Renal pelvis (tissue), 12 donors: ENCODE measurements at places on chromosomes 12 and 14.
A peak's percentile ranks its signal among the peaks of the same experiment; 100 is the strongest.

DNA sequence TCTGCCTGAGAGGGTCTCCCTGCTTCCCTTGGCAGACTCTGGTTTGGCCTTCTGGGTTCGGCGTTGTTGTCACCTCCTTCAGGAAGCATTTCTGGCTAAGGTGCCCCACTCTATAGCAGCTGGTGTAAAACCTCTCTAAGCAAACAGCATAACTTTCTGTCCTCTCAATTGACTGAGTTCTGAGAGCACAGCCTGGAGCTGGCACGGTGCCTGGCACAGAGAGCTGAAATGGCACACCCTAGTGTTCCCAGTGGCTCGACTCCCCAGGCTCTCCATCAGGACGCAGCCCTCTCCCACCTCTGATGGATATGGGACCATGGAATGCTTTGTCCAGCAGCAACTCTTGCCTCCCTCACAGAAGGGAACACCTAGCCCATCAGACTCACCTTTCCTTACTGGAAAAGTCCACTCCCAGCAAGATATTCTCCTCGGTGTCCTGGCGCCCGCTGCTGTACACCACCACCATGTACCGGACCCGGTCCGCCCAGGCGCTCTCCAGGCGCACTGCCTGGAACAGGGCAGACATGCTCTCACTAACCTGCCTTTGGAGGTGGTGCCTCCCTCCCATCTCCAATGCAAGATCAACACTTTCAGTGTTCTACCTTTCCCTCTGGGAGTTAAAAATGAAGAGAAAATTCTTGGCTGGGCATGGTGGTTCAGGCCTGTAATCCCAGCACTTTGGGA, 40.6 kb downstream of the SSH1 start:
- no peak for DNase-seq

DNA sequence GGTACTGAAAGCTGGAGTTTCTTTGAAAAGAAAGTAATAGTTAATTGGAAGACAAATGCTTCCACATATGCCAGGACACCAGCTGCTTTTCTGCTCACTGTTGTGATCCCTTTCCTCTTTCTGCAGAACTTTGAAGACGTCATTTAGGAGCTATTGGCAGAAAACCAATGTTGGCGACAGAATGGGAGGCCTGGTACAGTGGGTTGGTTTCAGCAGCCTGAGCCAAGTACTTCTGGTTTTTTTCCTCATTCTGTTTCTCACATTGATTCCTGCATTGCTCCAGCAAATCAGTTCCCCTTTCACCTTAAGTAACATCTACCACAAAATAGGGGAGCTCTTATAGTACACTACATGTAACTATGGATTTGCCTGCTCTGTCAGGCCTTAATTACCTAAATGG, 96.9 kb downstream of the FIGNL2 start:
- DNase-seq, result no peak

DNA sequence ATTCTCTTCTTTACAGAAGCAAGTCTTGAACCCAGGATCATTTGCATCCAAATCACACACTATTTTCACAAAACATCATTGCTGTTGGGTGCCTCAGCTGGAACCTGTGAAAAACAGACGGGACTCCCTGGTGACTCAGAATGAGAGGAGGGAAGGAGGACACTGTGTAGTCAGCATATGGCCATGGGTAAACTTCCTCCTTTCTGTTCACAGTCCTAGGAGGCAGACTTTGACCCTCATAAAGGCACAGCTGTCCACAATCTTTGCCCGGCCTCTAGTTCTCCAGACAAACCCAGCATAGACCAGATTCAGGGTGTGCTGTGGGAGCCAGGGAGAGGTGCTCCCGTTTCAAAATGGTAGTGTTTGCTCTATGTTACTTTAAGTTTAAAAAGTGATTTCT, 62.0 kb downstream of the DYRK2 start:
- peak; percentile 19 for DNase-seq

- DNase-seq, result no peak
Observed at GRCh38 chr12:48811437-48812090, 6.7 kb upstream of the CACNB3 start.

- DNase-seq, result no peak
Observed at GRCh38 chr14:23299986-23300686, 2.5 kb downstream of the PPP1R3E start.

GRCh38 chr14:29156096-29156495, 389.5 kb downstream of the FOXG1 start:
- DNase-seq, result no peak

- DNase-seq, result peak; percentile 22
Observed at GRCh38 chr12:18192119-18192518, 69.2 kb upstream of the PIK3C2G start.
